ENCODE measurements at places on chromosomes 6 and 20.
A peak's percentile ranks its signal among the peaks of the same experiment; 100 is the strongest.

- DNase-seq = no peak
Observed at GRCh38 chr20:7967199-7967844, 27.1 kb upstream of the HAO1 start.

DNA sequence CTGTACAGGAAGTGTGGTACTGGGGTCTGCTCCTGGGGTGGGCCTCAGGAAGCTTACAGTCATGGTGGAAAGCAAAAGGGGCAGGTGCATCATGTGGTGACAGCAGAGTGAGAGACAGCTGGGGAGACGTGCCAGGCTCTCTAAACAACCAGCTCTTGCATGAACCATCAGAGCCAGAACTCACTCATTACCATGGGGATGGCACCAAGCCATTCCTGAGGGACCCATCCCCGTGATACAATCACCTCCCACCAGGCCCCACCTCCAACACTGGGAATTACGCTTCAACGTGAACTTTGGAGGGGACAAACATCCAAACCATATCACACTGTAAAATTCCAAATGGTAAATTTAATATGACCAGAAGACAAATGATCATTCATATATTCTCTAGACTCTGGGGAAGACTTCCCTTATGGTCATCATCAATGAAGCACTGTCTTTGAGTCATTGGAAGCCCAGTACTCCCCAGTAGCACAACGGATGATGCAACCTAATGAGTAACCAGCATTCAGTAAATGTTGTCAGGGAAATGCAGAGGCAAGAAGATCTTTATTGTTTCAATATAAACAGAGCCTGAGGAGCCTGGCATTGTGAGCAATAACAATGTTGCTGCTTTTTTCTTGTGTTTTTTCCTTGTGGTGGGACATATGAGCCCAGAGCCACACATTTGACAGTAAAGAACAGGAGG lies 48.2 kb upstream of the RALY start:
- no peak for DNase-seq

GRCh38 chr20:6685181-6685582 lies 82.3 kb upstream of the BMP2 start:
- DNase-seq = no peak

DNA sequence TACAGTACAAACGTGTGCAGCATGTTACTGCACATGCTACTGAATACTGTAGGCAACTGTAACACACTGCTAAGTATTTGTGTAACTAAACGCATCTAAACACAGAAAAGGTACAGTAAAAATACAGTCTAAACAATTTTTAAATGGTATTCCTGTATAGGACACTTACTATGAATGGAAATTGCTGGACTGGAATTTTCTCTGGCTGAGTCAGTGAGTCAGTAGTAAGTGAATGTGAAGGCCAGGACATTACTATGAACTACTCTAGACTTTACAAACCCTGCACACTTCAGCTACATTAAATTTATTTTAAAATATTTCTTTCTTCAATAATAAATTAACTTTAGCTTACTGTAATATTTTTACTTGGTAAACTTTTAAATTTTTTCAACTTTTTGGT lies 225.0 kb upstream of the TENT5A start:
- DNase-seq = no peak

DNA sequence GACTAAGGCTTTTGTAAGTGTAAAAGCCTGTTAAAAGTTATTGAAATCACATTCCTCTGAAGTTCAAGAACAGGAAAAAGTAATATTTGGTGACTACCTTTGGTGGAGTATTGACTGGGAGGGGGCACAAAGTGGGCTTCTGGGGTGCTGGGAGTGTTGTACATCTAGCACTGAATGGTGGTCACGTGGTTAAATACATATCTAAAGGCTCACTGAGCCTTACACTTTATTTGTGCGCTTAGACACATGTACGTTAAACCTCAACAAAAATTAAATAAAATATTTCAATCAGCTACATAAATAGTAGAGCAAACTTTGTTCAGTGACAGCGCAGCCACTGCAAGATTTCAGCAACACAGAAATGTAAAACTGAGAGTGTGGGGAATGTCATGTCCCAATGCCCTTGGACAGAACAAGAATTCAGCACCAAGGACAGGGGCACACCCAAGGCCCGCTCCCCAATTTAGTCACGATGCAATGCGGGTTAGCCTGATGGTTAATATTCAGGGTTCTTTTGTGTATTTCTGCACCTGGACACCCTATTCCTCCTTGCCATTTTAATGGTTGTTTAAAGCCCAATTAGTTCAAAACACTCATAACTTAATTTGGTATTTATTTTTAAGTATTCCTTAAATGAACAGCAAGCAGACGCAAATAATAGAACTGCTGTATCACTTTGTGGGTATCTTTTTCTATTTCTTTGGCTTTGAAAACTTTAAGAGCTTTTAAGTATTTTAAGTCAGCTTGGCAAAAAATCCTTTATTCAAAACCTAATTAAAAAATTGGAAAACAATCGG lies 37.4 kb downstream of the ANGPT4 start:
- no peak for DNase-seq

GRCh38 chr6:82237013-82237412 lies 10.5 kb downstream of the IBTK start:
- DNase-seq = no peak

GRCh38 chr20:62506087-62506486 lies 30.3 kb upstream of the GATA5 start:
- no peak for DNase-seq

DNA sequence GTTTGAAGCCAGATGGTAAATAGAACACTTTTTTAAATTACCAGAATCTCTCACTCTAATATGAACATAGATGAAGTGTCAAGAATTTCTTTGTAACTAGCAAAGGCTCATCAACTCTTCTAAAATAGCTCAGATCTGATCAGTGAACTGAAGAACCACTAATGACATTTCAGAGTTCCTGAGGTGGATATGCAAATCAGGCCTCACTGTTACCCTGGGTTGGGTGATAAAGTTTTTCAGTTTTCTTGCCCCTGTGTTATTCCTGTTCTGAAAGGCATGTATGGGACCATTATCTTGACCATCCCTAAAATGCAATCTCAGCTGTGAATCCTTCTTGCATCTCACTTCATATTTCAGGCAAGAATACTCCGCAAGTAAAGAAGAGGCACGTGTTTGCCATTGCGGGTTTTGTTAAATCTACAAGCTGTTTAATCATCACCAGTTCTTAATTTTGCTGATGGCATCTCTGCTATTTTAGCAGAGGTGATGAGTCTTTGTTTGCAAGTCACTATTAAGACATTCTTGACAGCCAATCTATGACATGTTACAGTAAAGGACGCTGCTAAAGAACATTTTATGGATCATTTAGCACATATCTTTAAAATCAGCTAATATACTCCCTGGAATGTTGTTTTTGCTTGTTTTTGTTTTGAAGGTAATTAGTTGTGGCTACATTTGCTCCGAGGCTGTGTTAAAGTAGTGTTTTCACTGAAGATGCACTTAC lies 47.9 kb downstream of the KHDC1L start:
- DNase-seq = no peak

DNA sequence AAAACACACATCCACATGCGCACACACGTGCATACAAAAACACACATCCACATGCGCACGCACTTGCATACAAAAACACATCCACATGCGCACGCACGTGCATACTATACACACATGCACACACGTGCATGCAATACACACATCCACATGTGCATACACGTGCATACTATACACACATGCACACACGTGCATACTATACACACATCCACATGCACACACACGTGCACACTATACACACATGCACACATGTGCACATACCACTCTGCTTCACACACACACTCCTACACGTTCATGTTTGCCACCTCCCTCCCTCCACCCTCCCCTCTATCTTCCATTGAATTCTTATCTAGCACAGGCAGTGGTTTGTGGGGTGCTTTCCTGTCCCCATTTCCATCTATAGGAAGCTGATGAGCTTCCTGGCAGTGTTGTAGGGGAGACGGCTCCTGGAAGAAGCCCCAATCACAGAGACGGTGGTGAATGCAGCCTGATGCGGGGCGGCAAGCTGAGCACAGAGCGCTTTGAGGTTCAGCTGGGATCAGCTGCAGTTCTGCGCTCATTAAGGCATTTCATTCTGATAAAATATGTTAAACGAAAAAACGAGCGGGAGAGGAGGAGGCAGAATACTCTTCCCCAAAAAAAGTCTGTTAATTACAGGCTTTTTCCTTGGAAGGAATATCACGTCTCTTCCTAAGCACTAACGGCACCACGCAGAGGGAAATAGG lies 287.7 kb downstream of the TAF4 start:
- DNase-seq = no peak

GRCh38 chr6:34484899-34485298 lies 19.0 kb downstream of the PACSIN1 start:
- DNase-seq = peak; percentile 36

DNA sequence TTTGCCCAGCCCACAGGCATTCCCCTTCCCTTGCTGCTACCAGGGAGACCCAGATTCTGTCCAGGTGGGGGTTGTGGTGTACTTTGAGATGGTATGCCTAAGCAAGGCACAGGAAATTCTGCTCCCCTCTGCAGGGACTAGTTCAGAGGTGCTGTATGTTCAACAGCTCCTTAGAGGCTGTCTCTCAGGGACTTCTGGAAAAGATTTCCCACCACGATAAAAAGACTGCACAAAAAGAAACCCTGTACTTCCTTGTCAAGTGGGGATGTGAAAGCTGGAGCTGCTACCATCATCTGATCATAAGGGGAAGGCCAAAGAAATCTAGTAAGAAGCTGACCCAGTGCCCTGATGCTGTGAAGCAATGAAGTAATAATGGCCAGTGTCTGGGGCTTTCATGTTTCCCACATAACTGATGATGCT lies 51.5 kb upstream of the SMIM29 start:
- no peak for DNase-seq

- no peak for DNase-seq
Observed at GRCh38 chr6:143586557-143586956, 75.0 kb upstream of the FUCA2 start.

- DNase-seq = no peak
Observed at GRCh38 chr20:32248043-32248442, 29.4 kb upstream of the KIF3B start.

DNA sequence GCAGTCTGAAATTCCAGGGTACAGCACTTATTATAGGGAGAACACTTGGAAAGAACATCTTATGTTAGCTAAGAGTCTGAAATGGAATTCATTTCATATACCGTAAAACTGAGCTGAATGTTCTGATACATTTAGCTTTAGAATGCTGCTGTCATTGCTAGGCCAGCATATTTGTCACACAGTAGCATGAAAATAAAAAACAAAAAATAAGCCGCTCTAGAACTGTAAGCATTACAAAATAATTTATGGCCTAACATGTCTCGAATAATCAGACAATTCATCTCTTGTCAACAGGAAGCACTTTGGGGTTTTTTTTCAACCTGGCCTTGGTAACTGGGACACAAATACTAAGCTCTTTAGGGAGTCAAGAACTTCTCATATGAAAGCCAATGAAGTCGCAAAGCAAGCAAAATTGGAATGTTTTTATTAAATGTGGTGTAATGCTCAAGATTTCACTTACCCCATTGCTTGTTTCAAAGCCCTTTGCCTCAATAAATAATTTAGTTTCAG lies 115.7 kb downstream of the PHACTR1 start:
- DNase-seq = no peak

- no peak for DNase-seq
Observed at GRCh38 chr6:134600671-134601070, 282.8 kb upstream of the SGK1 start.

- DNase-seq = no peak
Observed at GRCh38 chr6:44049163-44049988, 77.9 kb downstream of the MRPL14 start.

DNA sequence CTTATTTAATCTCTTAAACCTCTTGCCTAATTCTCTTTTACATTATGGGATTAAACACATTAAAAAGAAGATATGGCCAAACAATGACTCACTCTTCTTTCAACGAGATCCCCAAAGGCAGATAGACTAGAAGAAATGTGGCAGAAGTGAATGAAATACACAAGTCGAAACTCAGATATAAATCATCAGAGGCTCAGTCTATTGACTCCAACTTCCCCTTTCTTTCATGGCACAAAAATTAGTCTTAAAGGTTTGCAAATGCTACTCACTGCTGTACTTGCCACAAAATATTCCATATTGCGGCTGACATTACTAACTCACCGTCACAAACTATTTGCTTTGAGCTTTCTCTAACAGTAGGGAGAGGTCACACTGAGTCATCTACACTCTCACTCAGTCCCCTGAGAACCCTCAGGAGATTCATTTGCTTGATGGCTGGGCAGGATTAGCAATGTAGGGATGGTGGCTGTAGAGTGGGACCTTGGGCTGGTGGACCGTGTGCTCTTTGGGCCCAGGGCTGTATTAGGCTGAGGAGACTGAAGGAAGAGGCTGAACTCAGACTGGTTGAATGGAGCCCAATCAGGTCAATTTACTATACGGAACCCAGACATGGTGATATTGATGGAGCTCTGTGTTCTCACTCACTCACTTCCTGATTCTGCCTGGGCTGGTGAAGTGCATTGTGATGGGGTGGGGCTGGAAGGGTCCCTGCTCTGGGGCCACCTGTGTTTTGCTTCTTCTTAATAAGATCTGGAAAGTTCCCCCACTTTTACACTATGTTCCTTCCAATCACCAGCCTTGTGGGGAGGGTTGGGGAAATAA lies 42.8 kb upstream of the UBR2 start:
- DNase-seq = no peak
